Suppressor macrophage treated with lipopolysaccharide for 1 hour (primary cell): ENCODE measurements at places on chromosomes 7 and 10.

DNA sequence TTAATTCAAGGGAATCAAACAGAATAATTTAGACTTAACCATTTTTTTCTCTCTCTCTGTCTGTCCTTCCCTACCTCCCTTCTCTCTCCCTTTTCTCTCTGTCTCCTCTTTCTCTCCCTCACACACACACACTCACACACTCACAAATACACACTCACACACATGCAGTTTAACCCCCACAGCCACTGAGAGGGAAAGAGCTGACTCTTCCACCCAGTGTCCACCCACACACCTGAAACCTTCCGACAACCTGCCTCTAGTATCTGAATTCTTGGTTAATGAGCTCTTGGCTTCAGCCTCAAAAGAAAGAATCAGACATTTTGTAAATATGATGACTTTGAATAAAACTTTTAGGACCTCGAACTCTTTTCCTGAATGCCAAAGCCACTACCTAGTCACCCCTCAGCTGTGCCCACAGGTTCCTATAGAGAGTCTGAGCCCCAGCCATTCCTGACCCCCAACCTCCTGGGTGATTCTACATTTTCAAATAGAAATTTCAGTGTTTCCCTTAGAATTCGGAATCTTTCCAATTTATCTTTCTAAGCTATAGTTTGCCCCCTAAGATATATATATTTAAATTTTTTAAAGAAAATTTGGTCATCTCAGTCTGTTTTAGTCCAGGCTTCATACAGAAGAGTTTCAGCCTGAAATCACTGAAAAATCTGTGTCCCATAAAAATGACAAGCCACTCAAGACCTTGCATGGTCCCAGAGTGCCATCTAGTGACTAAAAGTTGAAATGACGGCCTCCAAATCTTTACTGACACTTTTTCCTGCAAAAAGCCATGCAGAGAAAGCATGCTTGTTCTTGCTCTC, 202.8 kb downstream of the IPMK start:
- DNase-seq: peak; percentile 22

GRCh38 chr10:109343293-109343692, 580.0 kb downstream of the XPNPEP1 start:
- no peak for DNase-seq

GRCh38 chr10:28984431-28984830, 304.4 kb upstream of the LYZL1 start:
- DNase-seq: peak; percentile 74

GRCh38 chr10:100766693-100767421, 21.5 kb downstream of the PAX2 start:
- DNase-seq: no peak

DNA sequence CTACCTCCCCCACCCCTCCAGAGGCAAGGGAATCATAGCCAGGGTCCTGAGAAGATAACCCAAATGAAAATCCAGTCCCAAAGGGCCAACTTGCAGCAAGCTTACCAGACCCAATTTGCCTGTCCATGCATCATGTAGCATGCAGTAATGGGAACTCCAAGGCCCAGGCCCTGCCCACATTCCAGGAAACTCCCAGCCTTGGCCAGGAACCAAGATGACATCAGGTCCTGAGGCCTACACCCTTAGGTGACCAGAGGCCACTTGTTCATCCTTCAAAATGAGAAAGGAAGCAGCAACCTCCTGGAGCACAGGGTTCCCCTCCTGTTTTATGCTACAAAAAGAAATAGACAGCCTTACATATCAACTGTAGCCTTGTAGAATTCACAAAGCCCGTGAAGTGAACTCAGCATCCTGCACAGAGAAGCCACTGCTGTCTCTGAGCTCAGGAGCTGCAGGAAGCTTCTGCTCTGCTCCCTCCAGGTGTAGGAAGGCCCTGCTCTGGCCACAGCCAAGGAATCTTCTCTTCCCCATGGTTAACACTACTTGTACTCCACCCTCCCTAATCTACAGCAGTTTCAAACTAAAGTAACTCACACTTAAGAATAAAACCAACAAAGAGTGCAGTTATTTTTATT, 30.3 kb upstream of the GRB10 start:
- DNase-seq: peak; percentile 68

DNA sequence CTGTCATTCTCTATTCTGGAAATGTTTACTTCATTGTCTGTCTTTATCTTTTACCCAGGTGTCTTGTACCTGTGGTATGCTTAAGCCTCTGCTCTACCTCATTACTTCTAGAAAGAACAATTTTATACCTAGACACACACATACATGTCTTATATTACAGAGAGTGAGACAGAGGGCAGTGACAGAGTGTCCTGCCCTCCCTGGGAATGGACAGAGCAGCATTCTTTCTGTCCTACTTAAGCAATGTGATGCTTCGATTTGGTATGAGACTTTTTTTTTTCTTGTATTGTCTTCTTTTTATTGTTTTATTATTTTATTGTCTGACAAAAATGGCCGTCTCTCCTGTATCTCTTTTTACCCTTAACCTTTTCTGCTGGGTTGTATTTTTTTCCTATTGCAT, 286.1 kb downstream of the EXOC4 start:
- no peak for DNase-seq

DNA sequence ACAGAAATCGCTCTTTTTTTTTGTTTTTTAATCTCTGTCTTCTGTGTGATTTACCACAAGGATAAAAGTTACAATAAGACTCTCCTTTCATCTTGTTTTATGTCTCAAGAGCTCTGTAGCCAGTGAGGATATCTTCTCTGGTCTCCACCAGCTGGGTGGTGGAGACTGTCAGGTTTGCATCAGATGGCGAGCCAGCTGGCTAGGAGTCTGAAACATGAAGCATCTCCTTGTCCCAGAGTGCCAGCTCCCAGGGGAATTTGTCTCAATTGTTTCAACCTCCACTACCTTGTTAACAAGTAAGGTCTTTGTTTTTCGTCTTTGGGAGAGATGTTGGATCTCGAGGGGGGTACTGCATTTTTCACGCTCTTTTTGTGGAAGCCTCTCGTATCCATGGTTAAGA, 47.3 kb downstream of the FRMPD2 start:
- DNase-seq: no peak

- DNase-seq: peak; percentile 79
These were observed 2.1 kb downstream of the VIM start for GRCh38 chr10:17229967-17230682.

GRCh38 chr10:107800061-107800460, 635.6 kb upstream of the SORCS1 start:
- no peak for DNase-seq

DNA sequence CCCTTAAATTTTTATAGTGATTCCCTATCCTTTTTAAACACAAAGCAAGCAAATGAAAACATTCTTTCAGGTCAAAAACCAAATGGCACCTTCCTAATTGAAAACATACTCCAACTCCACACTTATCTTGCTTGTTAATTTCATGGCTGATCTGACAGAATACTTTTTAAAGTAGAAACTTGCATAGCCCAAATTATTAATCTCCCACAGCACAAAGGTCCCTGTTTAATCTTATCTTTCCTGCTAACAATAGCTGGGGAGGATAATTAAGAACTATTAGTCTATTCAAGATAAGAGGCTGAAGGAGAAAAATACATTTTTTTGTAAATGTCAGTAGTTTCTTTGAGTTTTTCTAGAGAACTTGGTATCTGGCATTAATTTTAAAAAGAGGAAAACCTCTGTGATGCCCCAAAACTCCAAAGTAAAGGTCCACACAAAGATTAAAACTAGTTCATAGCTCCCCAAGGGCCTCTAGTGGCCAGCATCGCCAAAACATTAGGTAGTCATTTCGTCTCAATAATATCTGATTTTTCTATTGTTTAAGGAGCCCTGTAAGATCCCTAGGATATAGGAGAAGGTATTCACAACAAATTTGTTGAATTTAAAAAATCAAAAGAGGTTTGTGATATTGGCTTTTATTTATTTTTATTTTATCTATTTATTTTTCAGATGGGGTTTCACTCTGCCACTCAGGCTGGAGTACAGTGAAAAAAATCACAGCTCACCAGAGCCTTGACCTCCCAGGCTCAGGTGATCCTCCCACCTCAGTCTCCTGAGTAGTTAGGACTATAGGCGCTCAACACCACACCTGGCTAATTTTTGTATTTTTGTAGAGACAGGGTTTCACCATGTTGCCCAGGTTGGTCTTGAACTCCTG, 14.7 kb downstream of the CDNF start:
- DNase-seq: peak; percentile 74

GRCh38 chr10:54833029-54833428, 32.0 kb upstream of the PCDH15 start:
- no peak for DNase-seq

GRCh38 chr10:71547876-71548846, 151.4 kb downstream of the CDH23 start:
- DNase-seq: peak; percentile 65

- DNase-seq: peak; percentile 75
These were observed 35.9 kb downstream of the FZD1 start for GRCh38 chr7:91299952-91300775.

DNA sequence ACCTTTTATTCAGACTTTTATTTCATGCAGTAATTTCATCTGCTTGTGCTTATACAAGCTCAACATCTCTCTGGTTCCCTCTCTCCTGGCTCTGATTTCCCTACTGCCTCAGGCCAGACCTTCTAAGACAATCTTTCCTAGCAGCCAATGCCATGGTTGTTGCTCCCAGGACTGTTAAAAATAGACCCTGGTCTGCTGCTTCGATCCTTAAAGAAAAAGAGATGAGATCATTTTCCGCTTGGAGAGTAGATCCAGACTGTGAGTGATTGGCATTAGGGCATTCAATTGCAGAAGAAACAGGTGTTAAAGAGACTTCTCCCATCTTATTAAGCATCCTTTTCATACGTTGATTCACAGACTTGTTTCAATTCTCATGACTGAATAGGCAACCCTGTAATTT, 68.4 kb upstream of the ITGB1 start:
- no peak for DNase-seq

DNA sequence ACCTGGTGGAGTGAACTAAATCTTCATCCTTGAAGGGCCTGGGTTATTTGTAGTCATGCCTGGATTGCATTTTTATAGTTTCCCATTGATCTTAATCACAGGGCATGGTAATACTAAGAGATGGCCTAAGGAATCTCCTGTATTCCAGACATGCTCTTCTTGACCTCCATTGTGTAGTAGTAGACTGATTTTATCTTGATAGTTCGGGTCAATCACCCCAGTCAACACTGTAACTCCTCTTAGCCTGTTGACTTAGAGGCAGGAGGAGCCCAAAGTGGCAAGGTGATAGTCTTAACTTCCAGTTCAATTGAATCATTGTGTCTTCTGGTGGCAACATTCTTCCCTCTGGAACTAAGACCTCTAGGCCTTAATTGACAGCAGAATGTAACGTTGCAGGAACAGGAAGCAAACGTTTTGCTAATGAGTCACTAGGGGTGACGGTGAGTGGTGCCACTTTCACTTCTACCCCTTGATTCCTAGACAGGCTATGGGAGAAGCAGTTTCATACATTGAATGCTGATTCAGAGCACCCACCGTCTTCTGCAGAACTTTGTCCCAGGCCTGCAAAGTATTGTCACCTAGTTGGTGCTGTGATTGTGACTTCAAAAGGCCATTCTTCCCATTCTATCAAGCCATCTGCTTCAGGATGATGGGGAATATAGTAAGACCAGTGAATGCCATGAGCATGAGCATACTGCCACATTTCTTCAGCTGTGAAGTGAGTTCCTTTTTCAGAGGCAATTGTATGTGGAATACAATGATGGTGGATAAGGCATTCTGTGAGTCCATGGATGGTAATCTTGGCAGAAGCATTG, 24.0 kb upstream of the PAPSS2 start:
- DNase-seq: peak; percentile 77

DNA sequence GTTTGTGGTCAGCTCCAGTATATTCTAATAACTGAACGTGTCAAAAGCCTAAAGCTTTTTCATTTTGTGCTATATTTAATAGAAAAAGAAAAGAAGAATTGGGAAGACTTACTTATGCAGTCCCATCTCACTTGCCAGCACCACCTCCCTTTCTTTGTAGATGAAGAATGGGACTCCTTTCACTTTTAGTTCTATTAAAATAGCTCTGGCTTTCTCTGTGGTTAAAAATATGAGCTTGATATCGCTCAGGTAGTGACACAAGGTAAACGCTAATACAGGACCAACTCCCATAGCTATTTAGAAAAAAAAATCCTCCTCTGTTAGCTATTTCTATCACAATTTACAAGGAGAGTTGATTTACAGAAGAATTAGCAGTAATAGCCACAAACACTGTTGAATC, 176.8 kb downstream of the PDE1C start:
- no peak for DNase-seq

DNA sequence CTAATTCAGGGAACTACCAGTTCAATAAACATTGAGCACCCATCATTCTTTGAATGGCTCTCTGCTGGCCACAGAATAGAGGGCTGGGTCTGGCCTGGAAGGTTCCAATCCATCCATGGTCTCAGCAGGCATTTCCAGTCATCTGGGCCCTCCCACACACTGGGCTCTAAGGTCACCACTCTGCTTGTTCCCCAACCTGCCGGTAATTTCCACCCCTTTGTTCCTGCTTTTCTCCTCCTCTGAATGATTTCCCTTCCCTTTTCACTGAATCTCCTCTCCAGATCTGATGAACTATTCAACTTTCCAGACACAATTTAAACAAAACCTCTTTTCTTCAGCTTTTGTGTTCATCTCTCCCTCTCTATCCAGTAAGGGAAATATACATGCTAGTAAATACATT, 2.6 kb downstream of the BZW2 start:
- DNase-seq: peak; percentile 72
